ENCODE measurements at places on chromosomes 11 and 22. TPM values are rescaled to one million over a fixed set of nuclear protein-coding genes. Genes with fewer than 3 reads are reported as not detected.

DNA sequence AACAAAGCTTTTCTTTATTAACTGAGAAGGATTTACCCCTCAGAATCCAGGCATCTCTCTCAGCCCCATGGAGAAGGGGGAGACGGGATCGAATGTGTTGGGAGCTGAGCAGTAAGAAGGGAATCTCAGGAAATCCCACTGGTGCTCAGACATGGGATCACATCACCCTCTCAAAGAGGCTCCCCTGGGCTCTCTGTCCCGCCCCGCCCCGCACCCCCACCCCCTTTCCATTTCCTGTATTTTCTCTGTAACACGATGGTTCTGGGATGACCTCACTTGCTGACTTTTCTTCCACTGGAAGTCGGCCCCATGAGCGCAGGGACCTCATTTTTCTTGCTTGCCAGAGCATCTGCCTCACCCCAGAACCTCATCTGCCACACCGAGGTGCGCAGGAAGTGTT, 100.0 kb downstream of the RPS6KA4 start:
- no peaks in the 10 kb centered on the region for H3K36me3 ChIP-seq
- no peak for DNase-seq
- no peaks in the 10 kb centered on the region for H3K4me1 ChIP-seq
- no peaks in the 10 kb centered on the region for H3K27me3 ChIP-seq
- no peak overlapping the region for H3K27ac ChIP-seq

- H3K27ac ChIP-seq, result no peak overlapping the region
- H3K27me3 ChIP-seq, result no peaks in the 10 kb centered on the region
- H3K4me3 ChIP-seq, result no peak overlapping the region
- no peak for DNase-seq
Observed at GRCh38 chr11:83801799-83802198, 515.6 kb upstream of the CCDC90B start.

Gene SFI1
- 304 TPM for total RNA-seq

DNA sequence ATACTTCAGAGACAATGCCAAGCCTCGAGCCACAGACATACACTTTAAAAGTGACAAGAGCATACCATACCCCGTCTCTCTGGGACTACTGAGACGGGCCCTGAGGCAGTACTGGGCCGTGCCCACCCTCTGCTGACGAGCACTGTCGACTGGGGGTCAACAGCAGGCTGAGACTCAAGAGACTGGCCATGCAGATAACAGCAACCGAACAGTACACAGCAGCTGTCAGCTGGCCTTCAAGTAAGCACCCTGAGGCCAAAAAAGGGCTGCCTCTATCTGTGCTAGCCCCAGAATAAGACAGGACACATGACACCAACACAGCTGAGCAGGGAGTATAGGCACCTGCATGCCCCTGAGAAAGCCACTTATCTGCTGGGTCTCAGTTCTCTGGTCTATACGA, 18.9 kb upstream of the TMEM121B start:
- no peak for DNase-seq
- H3K27ac ChIP-seq, result no peak overlapping the region
- H3K36me3 ChIP-seq, result peaks cover 52% of the 10 kb centered on the region
- H3K27me3 ChIP-seq, result no peaks in the 10 kb centered on the region
- no peaks in the 10 kb centered on the region for H3K4me1 ChIP-seq

DNA sequence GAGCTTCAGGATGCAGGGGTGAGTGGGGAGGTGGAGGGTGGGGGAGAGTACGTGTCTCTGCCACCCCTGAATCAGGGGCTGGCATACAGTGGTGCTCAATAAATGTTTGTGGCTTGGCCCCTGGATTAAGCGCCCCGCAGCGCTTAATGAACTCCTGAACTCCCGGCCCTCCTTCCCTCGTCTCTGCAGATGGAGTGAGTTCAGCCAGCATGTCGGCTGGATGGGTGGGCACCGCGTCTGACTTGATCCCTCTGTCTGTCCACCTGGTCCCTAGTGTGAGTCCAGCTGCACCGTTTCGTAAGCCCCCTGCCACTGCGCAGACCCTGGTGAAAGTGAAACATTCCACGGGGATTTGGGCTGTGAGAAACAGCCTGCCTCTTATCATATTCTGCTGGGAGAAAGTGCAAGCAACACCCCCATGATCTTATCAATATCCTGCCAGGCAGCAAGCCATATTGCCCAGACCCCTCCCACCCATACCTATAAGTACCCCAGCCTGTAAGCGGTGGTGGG, 12.0 kb upstream of the MRGPRD start:
- DNase-seq, result no peak
- no peaks in the 10 kb centered on the region for H3K27me3 ChIP-seq
- no peak overlapping the region for H3K4me3 ChIP-seq
- no peak overlapping the region for H3K27ac ChIP-seq
- no peaks in the 10 kb centered on the region for H3K4me1 ChIP-seq
- no peaks in the 10 kb centered on the region for H3K36me3 ChIP-seq

Gene KREMEN1
- 0.20 TPM for total RNA-seq

DNA sequence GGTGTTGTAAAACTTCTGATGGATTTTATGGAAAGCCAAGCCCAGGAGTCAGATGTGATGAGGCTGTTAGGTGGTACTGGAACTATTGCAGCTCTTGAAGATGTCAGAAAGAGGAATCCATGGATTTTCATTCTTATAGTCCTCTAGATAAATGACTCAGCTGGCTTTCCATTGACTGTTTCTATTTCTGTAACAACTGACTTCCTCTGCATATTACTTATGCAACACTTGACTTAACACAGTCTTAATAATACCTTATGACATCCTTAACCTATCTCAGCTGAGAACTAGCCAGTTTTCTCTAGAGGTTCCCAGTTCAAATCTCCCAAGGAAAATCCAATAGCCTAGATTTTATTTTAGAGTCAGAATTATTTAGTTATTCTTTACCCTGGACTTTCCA, 263.8 kb downstream of the LUZP2 start:
- no peak for DNase-seq
- H3K27ac ChIP-seq, result no peak overlapping the region
- no peaks in the 10 kb centered on the region for H3K36me3 ChIP-seq

Gene TEX54
- not detected for total RNA-seq

Gene VPREB3
- total RNA-seq, result 1.5 TPM

DNA sequence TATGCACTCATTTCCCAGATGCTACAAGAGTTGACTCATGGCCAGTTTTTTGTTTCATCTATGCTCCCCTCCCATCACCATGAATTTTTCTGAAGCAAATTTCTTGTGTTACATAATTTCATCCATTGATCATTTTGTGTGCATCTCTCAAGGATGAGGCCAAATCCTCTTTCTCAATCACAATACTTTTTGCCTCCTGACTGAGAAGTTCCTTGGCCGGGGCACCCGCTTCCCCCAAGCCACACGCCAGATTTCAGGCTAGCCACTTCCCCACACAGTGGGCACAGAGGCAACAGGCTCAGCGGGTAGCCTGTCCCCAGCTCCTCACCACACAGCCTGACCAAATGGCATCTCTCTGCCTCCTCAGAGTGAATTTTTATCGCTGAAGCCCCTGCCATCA, 9.8 kb upstream of the DSCAML1 start:
- DNase-seq, result no peak
- H3K36me3 ChIP-seq, result no peaks in the 10 kb centered on the region
- no peak overlapping the region for H3K4me3 ChIP-seq
- H3K4me1 ChIP-seq, result peaks cover 15% of the 10 kb centered on the region

Gene MMP11
- total RNA-seq, result 5.3 TPM

GRCh38 chr11:58796333-58796732, 48.2 kb downstream of the GLYATL2 start:
- no peak overlapping the region for H3K4me3 ChIP-seq
- DNase-seq, result no peak
- no peak overlapping the region for H3K27ac ChIP-seq
- H3K4me1 ChIP-seq, result no peaks in the 10 kb centered on the region

- H3K4me3 ChIP-seq, result no peak overlapping the region
- H3K36me3 ChIP-seq, result peaks cover 3% of the 10 kb centered on the region
- H3K4me1 ChIP-seq, result peaks cover 10% of the 10 kb centered on the region
- no peak for DNase-seq
Observed at GRCh38 chr11:18523084-18523483, 3.7 kb downstream of the TSG101 start.

Gene WNT7B
- not detected for total RNA-seq

DNA sequence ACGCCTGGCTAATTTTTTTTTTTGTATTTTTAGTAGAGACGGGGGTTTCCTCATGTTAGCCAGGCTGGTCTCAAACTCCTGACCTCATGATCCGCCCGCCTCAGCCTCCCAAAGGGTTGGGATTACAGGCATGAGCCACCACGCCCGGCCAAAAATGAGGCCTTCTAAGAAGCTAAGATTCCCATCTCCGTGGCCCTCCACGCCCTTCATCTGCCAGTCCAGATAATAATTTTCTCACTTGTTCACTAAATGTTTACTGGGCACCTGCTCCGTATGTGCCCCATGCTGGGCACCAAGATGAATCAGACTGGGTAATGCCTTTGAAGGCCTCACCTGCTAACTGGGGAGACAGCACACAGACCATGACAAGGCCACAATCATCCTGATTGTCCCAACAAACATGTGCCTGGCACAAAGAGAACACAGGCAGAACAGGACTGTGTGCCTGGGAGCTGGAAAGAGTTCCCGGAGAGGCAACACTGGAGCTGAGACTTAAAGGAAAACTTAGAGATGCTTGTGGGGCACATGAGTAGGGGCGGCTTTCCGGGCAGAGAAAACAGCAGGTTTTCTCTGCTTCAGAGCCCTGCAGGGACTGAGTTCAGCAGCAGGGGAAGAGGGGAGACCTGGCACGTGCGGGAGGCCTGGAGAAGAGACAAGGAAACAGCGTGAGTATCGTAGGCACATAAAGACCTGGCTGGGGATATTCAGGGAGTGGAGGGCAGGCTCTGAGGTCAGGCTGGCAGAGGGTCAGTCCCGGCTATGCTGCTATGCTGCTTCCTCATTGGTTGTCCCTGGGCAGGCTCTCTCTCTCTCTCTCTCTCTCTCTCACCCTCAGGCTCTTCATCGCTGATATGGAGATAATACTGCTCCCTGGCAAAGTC, 2.4 kb downstream of the KIAA0930 start:
- no peaks in the 10 kb centered on the region for H3K27me3 ChIP-seq
- no peak overlapping the region for H3K27ac ChIP-seq
- DNase-seq, result no peak
- peaks cover 46% of the 10 kb centered on the region for H3K4me1 ChIP-seq
- peaks cover 3% of the 10 kb centered on the region for H3K36me3 ChIP-seq

Gene JHY
- 4.9 TPM for total RNA-seq

Gene NPAS4
- total RNA-seq, result not detected

Gene C11orf52
- total RNA-seq, result not detected

- H3K27ac ChIP-seq, result peak overlapping the region; percentile 58
- no peak overlapping the region for H3K4me3 ChIP-seq
- H3K27me3 ChIP-seq, result no peaks in the 10 kb centered on the region
- peaks cover 15% of the 10 kb centered on the region for H3K4me1 ChIP-seq
- no peak for DNase-seq
Observed at GRCh38 chr11:4068962-4069361, 25.6 kb upstream of the RRM1 start.

Gene SYT7
- total RNA-seq, result 0.20 TPM

DNA sequence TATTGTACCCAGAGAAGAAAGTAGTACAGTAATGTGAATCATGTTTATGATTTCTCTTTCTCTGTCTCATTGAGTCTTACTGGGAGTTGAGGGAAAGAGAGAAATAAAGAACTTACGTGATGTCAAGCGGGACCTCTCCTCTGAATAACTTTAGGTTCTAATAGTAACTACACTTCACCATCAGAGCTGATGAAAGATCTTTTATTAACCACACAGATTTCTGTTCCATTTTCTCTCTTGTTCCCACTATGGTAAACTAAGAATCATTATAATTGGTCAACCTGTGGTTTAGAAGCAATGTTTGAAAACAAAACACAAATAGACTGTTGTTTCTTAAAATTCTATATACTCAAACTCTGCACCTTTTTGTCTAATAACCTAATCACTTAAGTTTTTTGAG, 142.3 kb downstream of the ELP4 start:
- H3K4me1 ChIP-seq, result no peaks in the 10 kb centered on the region
- H3K27me3 ChIP-seq, result no peaks in the 10 kb centered on the region
- H3K27ac ChIP-seq, result no peak overlapping the region
- no peak for DNase-seq
- H3K4me3 ChIP-seq, result no peak overlapping the region

DNA sequence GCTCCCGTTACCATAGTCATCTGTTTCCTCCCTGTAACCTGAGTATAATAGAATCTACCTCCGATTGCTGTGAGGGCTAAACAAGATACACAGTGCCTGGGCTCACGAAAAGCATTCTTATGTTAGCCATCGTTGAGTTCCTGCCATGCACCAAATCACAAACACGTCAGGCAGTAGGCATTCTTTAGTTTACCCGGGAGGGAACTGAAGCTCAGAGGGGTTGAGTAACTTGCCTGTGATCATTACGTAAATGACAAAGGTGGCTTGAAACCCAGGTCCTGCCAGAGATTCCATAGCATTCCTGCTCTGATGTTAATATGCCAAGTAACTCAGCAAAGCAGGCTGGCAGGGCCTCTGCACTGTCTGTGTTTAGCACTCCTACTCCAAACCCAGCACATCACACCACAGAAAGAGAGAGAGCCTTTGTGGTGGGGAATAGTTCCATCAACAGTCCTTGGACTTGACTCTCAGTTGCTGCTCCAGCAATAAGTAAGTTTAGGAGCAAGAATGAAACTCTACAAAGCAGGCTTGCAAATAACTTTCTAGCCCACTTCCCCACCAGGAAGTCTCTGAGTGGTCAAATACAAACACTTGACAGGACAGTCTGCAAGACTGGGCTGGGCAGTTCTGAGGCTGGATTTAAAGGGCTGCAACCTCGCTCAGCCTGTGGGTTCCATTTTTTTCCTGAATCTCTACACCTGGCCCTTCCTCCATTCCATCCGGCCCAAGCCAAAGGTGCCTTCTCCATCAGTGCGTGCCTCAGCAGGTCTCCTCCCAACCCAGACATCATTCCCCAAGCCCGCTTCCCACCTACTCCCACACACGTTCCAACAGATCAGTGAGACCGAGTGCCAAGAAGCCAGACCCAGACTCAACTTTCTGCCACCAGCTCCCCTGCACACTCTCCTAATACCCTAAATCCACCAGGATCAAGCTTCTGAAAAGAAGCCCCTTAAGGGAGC, 1.1 kb downstream of the SCN2B start:
- no peaks in the 10 kb centered on the region for H3K36me3 ChIP-seq
- no peak overlapping the region for H3K27ac ChIP-seq
- no peak overlapping the region for H3K4me3 ChIP-seq
- peaks cover 9% of the 10 kb centered on the region for H3K4me1 ChIP-seq
- DNase-seq, result no peak

DNA sequence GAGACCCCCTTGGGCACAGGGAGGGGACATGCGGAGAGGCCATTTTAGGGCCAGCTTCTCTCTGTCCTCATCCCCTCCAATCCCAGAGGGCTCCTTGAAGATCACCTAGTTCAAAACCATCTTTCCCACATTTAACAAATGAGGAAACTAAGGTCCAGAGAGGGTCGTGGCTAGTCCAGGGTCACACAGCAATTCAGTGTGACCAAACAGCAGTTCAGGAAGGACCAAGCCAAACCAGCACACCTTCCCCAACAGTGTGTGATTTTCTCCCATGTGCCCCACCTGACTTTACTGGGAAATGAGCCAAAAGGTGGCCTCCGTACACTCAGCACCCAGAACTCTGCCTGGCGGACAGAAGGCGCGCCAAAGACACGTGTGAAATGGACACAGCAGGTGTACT, 51.3 kb downstream of the CACNA1I start:
- H3K27me3 ChIP-seq, result peaks cover 73% of the 10 kb centered on the region
- DNase-seq, result no peak
- H3K4me1 ChIP-seq, result peaks cover 21% of the 10 kb centered on the region
- no peak overlapping the region for H3K4me3 ChIP-seq
- H3K36me3 ChIP-seq, result no peaks in the 10 kb centered on the region

GRCh38 chr11:123159183-123159857, 35.7 kb downstream of the CLMP start:
- H3K27ac ChIP-seq, result no peak overlapping the region
- no peak overlapping the region for H3K4me3 ChIP-seq
- H3K27me3 ChIP-seq, result peaks cover 5% of the 10 kb centered on the region
- H3K36me3 ChIP-seq, result no peaks in the 10 kb centered on the region
- peaks cover 8% of the 10 kb centered on the region for H3K4me1 ChIP-seq
- no peak for DNase-seq

Gene FJX1
- not detected for total RNA-seq

Gene SULT4A1
- total RNA-seq, result not detected

Data from T-cell (primary cell).